ENCODE measurements at places on chromosomes 4 and X. TPM values are rescaled to one million over a fixed set of nuclear protein-coding genes. Genes with fewer than 3 reads are reported as not detected.

DNA sequence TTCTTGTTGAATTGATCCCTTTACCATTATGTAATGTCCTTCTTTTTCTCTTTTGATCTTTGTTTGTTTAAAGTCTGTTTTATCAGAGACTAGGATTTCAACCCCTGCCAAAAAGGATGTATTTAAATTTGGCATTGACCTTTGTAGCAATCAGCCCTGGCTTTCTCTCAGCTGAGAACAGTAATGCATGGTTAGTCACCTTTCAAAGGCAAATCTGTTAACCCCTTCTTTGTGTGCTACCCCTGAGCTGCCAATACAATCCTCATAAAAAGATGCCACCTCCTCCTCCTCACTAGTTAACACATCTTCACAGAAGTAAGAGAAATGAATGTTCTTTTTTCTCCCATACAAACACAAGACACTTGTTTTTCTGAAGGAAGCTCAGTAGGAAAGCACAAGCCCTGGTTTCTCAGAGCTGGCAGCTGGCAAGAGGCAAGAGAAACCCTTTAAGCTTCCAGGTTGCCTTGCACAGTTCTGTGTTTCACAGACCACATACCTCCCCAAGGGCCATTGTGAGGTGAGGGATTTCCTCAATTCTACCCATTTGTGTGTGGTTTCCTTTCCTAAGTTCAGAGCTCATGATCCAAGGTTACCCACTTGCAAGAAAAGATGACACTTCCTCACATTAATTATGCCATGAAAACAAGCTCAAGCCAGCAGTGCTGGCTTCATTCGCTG lies 122.6 kb downstream of the RCHY1 start:
- H3K27me3 ChIP-seq: no peaks in the 10 kb centered on the region
- peaks cover 5% of the 10 kb centered on the region for H3K4me1 ChIP-seq
- no peak overlapping the region for H3K27ac ChIP-seq
- DNase-seq: no peak

GRCh38 chr4:56468097-56468422 lies 643 bp downstream of the SRP72 start:
- DNase-seq: no peak
- H3K4me1 ChIP-seq: no peaks in the 10 kb centered on the region
- peak overlapping the region; percentile 1 for H3K27ac ChIP-seq
- no peaks in the 10 kb centered on the region for H3K27me3 ChIP-seq
- peak overlapping the region; percentile 95 for H3K4me3 ChIP-seq
- peaks cover 39% of the 10 kb centered on the region for H3K36me3 ChIP-seq

DNA sequence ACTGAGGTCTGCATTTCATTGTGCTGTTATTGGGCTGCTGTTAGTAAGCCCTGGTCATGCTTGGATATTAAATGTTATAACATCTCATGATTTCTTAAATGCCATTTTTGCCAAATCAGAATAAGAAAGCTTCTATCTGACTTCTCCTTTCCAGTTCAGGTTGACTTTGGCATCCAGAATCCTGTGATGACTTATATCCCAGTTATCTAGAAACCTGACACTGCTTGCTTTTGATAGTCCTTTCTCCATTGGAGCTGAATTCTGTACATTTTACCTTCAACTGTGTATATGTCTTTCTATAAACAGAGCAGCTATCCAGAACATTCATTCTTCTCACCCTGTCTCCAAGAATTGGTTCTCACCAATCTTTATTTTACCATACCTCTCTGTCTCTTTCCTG lies 257.7 kb upstream of the GNPDA2 start:
- H3K36me3 ChIP-seq: no peaks in the 10 kb centered on the region
- no peak overlapping the region for H3K4me3 ChIP-seq
- no peaks in the 10 kb centered on the region for H3K27me3 ChIP-seq
- DNase-seq: no peak

- H3K36me3 ChIP-seq: no peaks in the 10 kb centered on the region
- no peaks in the 10 kb centered on the region for H3K27me3 ChIP-seq
- H3K27ac ChIP-seq: no peak overlapping the region
- no peak for DNase-seq
- no peaks in the 10 kb centered on the region for H3K4me1 ChIP-seq
Observed at GRCh38 chr4:122163301-122163700, 11.2 kb downstream of the BLTP1 start.

DNA sequence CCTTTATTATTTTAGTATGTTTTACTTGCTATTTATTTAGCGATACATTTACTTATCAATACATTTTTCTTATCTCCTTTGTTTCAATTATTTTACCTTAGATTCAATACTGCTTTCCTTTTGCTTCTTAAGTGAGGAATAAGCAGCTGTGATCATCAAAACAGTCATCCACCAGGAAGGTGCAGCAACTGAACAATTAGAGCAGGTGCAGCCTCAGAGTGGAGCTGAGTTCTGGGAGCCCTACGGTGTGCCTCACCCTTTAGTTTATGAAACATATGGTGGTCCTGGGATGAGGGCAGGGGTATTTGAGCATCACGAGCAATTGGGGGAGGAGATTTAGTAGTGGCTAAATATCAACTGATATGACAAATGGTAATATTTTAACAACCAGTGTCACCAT lies 111.0 kb downstream of the FRYL start:
- H3K36me3 ChIP-seq: 0 out of 3 replicates have a peak, but pooled peaks cover under 1% of the 10 kb centered on the region
- no peak for DNase-seq
- peaks cover 5% of the 10 kb centered on the region for H3K4me1 ChIP-seq
- no peak overlapping the region for H3K4me3 ChIP-seq

GRCh38 chr4:99847362-99847976 lies 30.8 kb downstream of the DAPP1 start:
- H3K36me3 ChIP-seq: no peaks in the 10 kb centered on the region
- no peak overlapping the region for H3K27ac ChIP-seq
- DNase-seq: no peak
- H3K4me3 ChIP-seq: no peak overlapping the region

ADGRG4 gene
- not detected for total RNA-seq

GRCh38 chr4:171602638-171603355 lies 210.4 kb upstream of the GALNTL6 start:
- no peak overlapping the region for H3K4me3 ChIP-seq
- no peak for DNase-seq
- peaks cover 10% of the 10 kb centered on the region for H3K36me3 ChIP-seq
- no peak overlapping the region for H3K27ac ChIP-seq
- no peaks in the 10 kb centered on the region for H3K27me3 ChIP-seq

DNA sequence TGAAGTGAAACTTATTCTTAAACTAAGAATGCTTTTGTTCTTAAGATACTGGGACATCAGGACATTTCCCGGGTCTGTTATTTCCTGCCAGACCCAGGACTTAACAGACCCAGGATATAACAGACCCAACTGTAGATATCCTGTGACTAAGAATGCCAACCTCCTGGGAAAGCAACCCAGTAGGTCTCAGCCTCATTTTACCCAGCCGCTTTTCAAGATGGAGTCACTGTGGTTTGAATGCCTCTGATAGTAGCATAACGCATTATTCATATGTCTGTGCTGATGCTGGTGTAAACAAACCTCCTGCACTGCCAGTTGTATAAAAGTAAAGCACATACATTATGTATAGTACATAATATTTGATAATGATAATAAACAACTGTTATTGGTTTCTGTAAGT lies 185.8 kb upstream of the GPRIN3 start:
- H3K4me1 ChIP-seq: peaks cover 3% of the 10 kb centered on the region
- no peak overlapping the region for H3K4me3 ChIP-seq
- DNase-seq: no peak
- H3K36me3 ChIP-seq: peaks cover 4% of the 10 kb centered on the region
- no peaks in the 10 kb centered on the region for H3K27me3 ChIP-seq

PTPN13 gene
- 34.9 TPM for total RNA-seq

GRCh38 chr4:139234253-139234652 lies 45.8 kb downstream of the MGARP start:
- no peak overlapping the region for H3K27ac ChIP-seq
- H3K27me3 ChIP-seq: no peaks in the 10 kb centered on the region
- peaks cover 2% of the 10 kb centered on the region for H3K4me1 ChIP-seq
- no peak overlapping the region for H3K4me3 ChIP-seq
- DNase-seq: no peak

DNA sequence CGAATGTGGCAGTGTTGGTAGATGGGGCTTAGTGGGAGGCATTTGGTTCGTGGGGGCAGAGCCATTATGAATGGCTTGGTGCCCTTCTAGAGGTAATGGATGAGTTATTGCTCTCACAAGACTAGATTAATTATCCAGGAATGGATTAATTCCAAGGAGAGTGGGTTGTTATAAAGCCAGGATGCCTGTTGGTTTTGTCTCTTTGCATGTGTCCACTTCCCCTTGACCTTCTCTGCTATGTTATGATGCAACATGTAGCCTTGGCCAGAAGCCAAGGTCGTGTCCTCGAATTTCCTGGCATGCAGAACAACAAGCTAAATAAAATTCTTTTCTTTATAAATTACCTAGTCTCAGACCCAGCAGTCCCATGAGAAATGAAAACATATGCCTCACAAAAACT lies 111.2 kb upstream of the PLS3 start:
- no peak overlapping the region for H3K4me3 ChIP-seq
- DNase-seq: no peak
- H3K27me3 ChIP-seq: no peaks in the 10 kb centered on the region
- no peaks in the 10 kb centered on the region for H3K36me3 ChIP-seq
- no peak overlapping the region for H3K27ac ChIP-seq

DNA sequence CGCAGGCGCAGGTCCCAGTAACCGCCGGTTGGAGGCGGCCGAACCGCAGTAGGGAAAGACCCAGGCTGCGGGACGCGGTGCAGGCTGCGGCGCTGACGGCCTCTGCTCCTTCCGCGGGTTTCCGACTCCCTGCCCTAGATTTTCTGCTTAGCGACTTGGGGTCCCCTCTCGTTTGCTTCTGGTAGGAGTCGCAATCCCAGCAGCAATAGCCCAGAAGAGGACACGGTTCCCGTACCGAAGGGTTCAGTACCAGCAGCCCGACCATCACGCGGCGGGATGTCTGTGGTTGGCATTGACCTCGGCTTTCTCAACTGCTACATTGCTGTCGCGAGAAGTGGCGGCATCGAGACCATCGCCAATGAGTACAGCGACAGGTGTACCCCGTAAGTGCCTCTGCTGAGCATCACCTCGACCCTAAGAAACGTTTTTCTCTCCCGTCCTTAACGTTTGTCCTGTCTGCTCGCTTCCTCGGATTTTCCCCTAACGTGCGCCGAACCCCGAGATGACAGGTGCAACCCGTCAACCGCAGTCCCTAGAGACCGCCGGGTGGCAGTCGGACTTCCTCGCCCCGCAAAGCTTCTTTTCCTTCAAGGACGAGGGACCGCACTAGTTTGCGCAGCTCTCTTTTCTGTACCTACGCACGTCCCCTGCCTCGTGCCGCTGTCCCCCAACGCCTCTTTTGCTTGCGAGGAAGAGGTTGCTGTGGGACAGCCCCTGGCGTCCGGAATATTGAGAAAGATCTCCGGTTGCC lies at the start of gene HSPA4L:
Gene HSPA4L, plus strand, starts transcription at position 48 of the 751 bp plus-strand sequence. Its CDS starts 229 bp downstream, at position 277.
- H3K4me1 ChIP-seq: no peaks in the 10 kb centered on the region
- no peak within 1 kb of the TSS for H3K27ac ChIP-seq
- peak within 1 kb of the TSS; percentile 78 for H3K4me3 ChIP-seq
- no peaks in the 10 kb centered on the region for H3K36me3 ChIP-seq
- DNase-seq: no peak
- H3K27me3 ChIP-seq: peaks cover 7% of the 10 kb centered on the region

GRCh38 chr4:24380957-24381665 lies 203.2 kb downstream of the DHX15 start:
- H3K27me3 ChIP-seq: 0 out of 2 replicates have a peak, but pooled peaks cover 4% of the 10 kb centered on the region
- no peak overlapping the region for H3K27ac ChIP-seq
- DNase-seq: no peak
- no peak overlapping the region for H3K4me3 ChIP-seq

FAM149A gene
- total RNA-seq: 6.6 TPM

DNA sequence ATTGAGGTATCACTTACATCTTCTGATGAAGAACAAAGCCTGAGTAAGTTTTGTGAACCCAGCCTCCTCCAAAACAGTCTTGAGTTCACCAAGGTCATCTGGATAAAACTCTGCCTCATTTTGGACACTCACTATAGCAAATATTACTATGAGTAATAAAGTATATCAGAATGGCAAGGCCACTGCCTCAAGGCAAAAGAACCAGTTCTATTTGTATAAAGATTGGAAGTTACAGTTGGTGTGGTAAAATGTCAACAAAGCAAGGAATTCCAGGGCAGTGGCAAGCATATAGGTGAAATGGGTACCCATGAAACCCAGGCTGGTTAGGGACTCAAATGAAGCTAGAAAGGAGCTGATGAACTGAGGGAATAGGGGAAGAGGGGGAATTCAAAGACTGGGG lies 2.4 kb upstream of the ARHGEF6 start:
- no peak for DNase-seq
- no peak overlapping the region for H3K4me3 ChIP-seq
- no peaks in the 10 kb centered on the region for H3K27me3 ChIP-seq
- H3K27ac ChIP-seq: no peak overlapping the region
- H3K36me3 ChIP-seq: no peaks in the 10 kb centered on the region
- H3K4me1 ChIP-seq: no peaks in the 10 kb centered on the region

UGT2B17 gene
- not detected for total RNA-seq

VCX2 gene
- not detected for total RNA-seq

DNA sequence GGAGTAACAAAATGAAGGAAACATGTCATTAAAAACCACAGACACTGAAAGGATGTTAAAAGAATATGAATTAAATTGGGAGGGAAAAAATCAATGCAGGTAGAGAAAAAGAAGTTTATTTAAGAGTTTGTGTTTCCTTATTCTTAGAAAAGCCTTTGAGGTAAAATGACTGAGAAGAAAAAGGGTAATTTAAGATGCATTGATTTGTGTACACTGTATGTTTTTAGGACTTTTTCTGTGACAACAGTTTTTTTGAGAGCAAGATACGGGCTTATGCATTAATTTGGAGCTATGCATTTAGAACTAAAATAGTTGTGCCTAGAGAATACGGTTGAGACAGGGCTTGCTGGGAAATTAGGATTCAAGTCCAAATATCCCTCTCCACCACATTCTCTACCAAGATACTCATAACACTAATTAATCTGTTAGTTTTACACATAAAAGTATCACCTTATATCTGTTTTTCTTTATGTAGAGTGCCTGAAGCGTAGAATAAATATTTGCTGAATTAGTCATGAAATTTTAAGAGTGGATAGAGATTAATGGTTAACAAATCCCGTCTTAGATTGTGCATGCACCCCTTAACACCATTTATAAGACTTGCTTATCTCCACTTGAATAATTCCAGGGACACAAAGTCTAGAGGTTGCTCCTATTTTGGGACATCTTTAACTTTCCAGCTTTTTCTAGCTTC lies 232.5 kb downstream of the PCDH7 start:
- no peak overlapping the region for H3K4me3 ChIP-seq
- no peak for DNase-seq
- H3K36me3 ChIP-seq: no peaks in the 10 kb centered on the region
- no peaks in the 10 kb centered on the region for H3K4me1 ChIP-seq
- H3K27ac ChIP-seq: no peak overlapping the region

- no peak for DNase-seq
- no peaks in the 10 kb centered on the region for H3K27me3 ChIP-seq
- H3K27ac ChIP-seq: no peak overlapping the region
- no peak overlapping the region for H3K4me3 ChIP-seq
Observed at GRCh38 chr4:8756816-8757215, 114.8 kb downstream of the HMX1 start.
